NCI-H1930 (cell line): ENCODE measurements at places on chromosomes 11 and 22.

GRCh38 chr11:80009081-80009480, 568.3 kb upstream of the TENM4 start:
- no peak for DNase-seq

DNA sequence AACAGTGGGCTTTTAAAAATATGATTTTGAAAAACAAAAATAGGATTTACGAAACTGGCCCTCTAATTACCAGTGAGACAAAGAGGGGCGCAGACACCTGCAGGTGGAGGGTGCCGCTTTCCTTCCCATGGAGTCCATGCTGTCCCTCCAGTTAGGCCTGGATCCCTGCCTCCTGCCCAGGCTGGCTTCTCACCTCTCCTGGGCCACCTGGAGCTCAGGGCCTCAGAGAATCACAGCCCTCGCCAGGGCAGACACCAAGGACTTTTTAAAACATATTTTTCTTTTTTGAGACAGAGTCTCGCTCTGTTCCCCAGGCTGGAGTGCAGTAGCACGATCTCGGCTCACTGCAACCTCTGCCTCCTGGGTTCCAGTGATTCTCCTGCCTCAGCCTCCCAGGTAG, 1437.2 kb downstream of the TBC1D22A start:
- no peak for DNase-seq

DNA sequence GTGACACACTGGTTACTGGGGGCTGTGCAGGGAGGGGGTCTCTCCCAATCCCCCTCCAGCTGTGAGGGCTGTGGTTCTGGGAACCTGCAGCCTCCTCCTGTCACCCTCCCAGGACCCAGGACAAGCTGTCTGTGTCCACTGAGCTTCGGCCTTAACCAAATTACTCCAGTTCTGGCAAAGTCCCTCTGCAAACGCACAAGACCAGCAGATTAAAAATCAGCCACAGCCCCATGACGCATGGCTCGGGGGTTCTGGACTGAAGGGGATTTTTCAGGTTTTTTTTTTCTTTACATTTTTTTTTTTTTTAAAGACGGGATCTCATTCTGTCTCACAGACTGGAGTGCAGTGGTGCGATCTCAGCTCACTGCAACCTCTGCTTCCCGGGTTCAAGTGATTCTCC, 32.2 kb upstream of the A4GALT start:
- no peak for DNase-seq

DNA sequence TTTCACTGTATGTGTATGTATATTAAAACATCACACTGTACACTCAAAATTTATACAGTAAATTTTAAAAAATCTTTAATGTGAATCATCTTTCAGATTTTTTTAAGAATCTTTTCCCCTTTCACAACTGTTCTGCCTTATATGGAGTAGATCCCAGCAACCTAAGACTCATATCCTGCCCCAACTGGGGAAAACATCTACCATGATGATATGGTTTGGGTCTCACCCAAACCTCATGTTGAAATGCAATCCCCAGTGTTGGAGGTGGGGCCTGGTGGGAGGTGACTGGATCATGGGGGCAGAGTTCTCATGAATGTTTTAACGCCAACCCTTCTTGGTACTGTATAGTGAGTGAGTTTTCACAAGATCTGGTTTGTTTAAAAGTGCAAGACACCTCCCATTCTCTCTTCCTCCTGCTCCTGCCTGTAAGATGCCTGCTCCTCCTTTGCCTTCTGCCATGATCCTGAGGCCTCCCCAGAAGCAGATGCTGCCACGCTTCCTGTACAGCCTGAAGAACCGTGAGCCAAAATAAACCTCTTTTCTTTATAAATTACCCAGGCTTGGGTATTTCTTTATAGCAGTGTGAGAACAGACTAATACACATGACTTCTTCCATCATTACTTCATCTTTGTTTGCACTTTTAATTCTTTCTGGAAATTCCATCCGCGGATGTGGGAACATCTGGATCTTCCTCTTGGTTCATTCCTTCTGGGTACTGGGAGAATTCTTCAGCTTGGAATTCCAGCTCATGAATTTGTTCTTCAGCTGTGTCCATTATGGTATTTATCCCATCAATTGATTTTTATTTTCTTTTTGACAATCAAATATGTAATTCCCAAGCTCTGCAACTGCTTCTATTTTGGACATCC, 36.9 kb downstream of the LINC01488 start:
- DNase-seq, result no peak

- DNase-seq, result no peak
Observed at GRCh38 chr11:57332694-57333440, 2.8 kb downstream of the SSRP1 start.

- no peak for DNase-seq
Observed at GRCh38 chr22:28900379-28900925, 17.1 kb downstream of the ZNRF3 start.

DNA sequence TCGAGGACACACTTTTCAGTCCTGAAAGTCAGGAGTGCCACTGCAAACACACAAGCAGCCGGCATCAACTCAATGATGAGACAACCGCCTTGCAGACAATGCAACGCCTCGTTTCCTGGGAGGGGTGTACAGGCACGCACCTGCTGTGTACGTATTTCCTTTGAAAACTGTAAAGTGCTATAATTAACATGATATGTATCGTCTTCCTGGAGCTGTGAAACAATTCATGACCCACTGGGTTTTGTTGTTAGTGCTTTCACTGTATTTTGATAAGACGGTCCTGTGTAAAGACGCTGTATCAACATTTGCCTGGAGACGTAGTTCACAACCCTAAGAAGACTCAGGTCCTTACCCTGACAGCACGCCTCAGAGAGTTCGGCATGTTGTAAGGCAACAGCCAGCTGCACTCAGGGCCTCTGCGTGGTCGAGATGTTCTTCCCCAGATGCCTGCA, 105.7 kb upstream of the ANO1 start:
- no peak for DNase-seq

GRCh38 chr11:94130298-94131046, 1.8 kb downstream of the PANX1 start:
- no peak for DNase-seq

DNA sequence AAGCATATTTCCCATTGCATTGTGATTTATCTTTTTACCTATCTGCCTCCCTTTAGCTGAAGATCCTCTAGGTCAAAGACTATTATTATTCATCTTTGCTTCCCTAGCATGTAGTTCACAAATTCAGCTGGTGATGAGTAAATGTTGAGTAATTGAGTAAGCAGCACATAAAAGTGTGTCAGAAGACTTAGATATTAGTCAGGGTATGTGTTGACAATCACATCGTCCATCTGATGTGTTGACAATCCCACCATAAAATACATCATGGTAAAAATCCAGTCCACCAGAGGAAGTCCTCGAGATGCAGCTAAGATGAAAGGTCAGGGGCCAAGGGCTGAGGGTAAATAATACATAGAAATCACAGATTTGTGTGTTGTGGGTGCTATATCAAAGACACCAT, 22.9 kb upstream of the ABTB2 start:
- no peak for DNase-seq

- DNase-seq, result no peak
Observed at GRCh38 chr22:38204784-38205183, 3.0 kb downstream of the MAFF start.

GRCh38 chr11:134702827-134703226, 290.8 kb upstream of the B3GAT1 start:
- DNase-seq, result no peak

DNA sequence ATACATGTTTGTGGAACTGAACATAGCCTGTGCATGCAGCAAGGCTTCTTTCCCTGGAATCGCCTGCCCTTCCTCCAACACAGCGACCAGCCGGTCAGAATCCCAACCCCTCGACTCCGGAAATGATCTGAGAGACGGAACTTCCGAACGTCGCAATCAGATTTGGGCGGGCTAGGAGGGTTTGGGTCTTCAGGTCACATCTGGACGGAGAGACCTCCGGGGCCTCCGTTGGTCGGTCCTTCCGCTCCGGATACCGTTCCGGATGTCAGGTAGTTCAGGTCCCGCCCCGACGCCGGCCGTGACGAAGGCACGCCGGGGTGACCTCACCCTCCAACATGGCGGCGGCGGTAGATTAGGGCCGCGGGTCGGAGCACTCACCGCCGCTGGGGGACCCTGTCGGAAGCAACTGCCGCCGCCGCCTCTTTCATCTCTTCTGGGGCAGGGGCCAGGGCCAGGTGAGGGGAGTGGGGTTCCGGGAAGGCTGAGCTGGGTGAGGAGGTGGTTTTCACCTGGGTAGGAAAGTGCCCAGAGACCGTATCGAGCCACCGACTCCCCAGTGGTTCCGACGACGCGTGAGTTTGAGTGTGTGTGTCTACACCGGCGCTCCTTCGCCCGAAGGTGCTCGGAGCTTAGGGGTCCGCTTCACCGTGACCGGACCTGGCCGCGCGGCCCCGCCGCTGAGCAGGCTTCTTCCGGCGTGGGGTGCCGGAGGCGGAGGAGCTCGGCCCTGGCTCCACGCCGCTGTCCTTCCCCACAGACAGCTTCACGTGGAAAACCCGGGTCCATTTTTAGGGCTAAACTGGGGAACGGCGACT, at the start of gene BCL2L13:
BCL2L13 (plus strand) TSS at position 326 of the 815 bp plus-strand sequence. CDS start 16,955 bp downstream, outside the sequence.
- peak; percentile 84 for DNase-seq

DNA sequence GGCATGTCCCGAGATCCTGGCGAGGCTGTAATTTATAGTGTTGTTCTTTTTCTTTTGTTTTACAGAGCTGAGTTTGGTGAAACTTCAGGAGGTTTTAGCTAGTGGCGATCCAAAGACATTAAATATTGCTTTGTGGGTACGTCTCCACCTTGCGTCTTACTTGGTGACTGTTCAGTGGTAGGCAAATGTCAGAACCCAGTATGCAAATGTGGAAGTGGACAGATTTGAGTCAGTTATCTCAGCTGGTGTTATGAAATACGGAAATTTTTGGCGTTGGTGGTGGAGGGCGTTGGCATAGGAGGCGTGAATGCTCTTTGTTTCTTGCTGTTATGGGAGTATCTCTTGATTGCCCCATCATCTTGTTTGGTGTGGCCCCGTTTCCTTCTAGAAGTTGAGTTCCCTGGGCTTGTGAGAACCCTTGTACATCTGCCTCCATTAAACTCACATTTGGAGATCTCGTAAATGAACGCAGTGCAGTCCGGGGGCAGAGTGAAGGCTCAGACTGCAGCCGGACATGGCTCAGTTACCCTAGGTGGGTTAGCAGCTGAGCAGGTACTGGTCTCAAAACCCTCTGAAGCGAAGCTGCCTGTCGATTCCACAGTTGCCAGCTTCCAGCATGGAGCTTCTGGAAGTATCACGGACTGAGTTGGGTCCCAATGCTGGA, 39.9 kb downstream of the PTPRJ start:
- no peak for DNase-seq

- no peak for DNase-seq
Observed at GRCh38 chr22:35510951-35511350, 29.7 kb upstream of the RASD2 start.

GRCh38 chr11:46064221-46064620, 57.0 kb downstream of the PHF21A start:
- no peak for DNase-seq

- no peak for DNase-seq
Observed at GRCh38 chr22:36918586-36919284, 5.3 kb downstream of the CSF2RB start.

GRCh38 chr11:114397349-114397982, 2.8 kb downstream of the C11orf71 start:
- peak; percentile 6 for DNase-seq

GRCh38 chr11:30360741-30361140, 37.8 kb downstream of the ARL14EP start:
- no peak for DNase-seq

DNA sequence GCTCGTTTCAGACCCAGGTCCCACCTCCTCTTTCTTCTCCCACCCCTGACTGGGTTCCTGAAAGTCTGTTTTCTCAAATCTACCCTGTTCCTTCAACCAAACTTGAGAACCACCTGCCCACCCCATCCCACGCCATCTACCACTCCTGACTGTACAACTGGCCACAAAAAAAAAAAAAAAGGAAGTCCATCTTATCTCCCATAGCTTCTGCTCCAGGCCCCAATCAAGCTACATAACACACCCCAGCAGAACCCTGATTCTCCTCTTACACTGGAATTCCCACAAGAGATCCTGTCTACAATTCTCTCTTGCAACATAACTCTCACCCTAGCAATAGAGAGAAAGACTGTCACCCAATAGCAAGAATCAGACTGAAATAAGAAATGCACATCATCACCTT, 39.2 kb upstream of the CHST1 start:
- DNase-seq, result no peak

GRCh38 chr11:123086305-123086704, 24.4 kb upstream of the HSPA8 start:
- no peak for DNase-seq

DNA sequence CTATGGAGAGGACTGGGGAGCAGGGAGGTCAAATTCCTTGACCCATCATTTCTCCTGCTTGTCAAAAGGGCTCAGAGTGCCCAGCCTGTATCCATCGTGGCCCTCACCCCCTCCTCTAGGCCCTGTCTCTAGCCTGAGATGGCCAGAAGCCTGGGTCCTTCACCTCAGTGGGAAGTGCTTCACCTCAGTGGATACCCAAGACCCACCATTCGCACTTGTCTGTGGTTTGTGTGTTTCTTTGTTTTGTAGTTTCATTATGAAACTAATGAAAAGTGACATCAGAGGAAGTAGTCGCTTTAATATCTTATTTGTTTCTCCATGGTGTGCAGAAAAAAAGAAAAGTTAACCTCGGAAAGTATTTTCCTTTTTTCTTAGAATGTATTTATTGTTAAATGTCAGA, 194.0 kb upstream of the CADM1 start:
- no peak for DNase-seq

DNA sequence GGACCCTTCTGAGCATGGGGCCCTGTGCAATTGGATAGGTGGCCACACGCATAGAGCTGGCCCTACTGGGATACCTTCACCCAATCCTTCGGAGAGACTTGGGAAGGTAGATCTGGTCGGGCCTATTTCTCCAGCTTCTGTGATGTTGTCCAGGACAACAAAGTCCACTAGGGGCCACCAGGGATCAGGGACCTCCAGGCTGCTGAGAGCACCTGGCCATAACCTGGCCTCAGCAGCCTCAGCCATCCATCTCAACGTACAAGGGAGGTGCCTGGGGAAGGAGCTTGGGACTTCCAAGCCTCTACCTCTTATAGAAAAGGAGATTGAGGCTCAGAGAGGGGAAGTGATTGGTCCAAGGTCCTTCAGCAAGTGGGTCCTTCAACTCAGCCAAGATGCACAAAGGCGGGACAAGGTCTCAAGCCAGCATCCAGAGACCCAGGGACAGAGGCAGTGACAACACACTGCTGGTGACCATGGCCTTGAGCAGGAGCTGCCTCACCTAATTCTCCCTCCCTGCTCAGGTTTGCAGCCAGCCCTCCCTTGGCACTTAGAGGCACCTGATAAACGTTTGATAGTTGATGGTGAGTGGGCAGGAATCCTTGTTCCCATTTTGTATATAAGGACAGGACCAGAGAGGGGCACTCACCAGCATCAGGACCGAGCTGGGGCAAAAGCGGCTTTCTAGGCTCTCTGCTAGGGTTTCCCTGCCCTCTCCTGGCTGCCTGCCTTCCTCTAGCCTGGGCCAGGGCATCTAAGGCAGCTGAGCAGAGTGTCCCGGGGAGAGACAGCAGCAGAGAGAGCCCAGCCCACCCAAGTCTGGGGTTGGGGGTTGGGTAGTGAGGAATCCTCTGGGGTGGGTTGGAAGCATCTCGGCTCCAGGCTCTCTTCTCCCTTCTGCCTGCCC, 4.5 kb downstream of the RAC2 start:
- DNase-seq, result no peak

GRCh38 chr22:48100685-48101417, 1338.4 kb downstream of the TBC1D22A start:
- DNase-seq, result no peak

- no peak for DNase-seq
Observed at GRCh38 chr11:59267196-59267595, 54.5 kb upstream of the MPEG1 start.
